PC-3 (cell line): ENCODE measurements at places on chromosomes 13 and 19. TPM values are rescaled to one million over a fixed set of nuclear protein-coding genes. Genes with fewer than 3 reads are reported as not detected.

GRCh38 chr13:85492283-85492682 is 306.9 kb downstream of the SLITRK6 start:
- no peak for DNase-seq

- DNase-seq = no peak
Observed at GRCh38 chr13:52070929-52071523, 46.5 kb downstream of the UTP14C start.

DNA sequence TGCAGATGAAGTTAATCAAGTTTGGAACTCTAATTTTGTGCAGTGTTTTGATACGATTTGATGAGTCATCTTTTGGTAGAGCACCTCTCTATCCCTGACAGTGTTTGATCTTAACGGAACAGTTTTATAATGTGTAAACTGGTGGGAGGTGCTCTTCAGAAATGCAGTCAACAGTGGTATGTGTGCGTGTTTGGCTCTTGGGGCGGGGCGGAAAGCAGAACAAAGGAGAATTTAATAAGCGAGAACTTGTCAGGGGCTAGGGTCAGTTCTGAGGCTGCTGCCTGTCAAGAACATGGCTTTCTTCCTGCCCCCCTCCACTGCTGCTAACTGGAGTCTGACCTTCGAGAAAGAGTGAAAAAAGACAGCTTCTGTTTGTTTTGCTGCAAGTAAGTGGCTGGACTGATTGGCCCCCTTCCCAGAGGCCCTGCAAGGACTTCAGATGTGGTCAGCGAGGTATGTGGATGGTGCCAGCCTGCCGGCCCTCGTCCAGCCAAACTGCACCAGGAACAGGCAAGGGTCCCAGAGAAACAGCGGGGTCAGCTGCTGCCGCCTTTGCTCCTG is 40.8 kb downstream of the BBC3 start:
- peak; percentile 49 for DNase-seq

DNA sequence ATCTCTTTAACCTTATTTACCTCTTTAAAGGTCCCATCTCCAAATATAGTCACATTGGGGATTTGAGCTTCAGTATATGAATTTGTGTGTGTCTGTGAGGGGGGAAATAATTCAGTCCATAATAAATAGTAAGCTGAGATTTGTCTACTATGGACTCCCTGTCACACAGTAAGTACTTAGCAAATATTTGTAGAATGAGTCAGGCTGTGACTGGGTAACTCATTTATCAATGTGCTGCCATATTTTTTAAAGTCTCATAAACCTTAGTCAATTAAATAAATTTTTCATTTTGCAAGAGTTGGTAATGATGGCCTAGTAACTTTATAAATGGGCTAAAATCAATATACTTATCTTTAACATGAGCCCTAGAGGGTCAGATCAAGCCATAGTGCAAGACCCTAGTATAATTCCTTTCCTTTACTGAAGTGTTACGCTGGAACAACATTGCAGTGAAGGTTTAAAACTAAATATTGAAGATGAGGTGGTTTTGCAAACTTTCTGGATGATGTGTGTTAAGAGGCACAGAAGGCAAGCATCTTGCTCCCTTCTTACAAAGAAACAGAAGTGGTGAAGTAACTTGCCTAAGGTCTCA is 305.1 kb downstream of the KCNRG start:
- DNase-seq = peak; percentile 89

DNA sequence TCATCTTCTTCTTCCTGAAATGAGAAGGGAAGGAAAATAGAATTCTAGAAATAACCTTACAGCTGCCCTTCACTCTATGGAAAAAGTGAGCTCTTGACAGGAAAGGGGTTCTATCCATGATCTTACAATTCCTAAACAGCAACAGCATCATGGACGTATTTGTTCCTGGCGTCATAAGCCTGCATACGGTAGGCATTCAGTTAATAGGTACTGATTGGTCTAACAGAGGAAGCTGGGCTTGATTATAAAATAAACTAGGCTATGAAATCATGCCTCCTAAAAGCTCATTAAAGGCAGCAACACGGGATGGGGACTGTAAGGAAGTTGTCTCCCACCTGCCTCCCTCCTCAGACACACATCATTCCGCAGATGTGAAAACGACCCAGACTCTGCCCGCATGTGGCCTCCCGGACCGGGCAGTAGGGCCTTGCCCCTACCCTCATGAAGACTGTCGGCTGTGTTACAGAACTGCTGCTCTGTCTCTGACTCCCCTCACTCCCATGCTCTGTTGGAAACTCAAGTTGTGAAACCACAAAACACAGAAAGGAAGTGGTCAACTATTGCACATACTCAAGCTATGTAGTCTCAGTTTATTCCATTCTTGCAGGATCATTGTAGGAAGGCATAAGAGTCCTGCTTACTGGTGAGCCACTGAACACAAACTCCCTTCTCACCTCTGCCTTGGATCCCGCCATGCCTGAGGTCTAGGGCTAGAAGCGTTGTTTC is 129.8 kb downstream of the DLEU7 start:
- DNase-seq = peak; percentile 31

DNA sequence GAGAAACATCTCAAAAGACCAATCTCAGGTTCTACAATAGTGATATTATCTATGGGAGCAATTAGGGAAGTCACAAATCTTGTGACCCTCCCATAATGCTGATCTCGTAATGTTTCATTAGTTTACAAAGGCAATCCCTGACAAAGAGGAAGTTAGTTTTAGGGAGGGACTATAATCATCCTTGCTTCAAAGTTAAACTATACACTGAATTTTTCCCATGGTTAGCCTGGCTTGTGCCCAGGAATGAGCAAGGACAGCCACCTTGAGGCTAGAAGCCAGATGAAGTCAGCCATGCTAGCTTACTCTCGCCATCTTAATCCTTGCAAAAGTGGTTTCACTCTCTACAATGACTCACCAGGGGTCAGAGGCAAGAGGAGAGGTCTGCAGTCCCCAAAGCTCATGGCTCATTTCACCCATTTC is 5.4 kb downstream of the CEACAM3 start:
- DNase-seq = peak; percentile 49

DNA sequence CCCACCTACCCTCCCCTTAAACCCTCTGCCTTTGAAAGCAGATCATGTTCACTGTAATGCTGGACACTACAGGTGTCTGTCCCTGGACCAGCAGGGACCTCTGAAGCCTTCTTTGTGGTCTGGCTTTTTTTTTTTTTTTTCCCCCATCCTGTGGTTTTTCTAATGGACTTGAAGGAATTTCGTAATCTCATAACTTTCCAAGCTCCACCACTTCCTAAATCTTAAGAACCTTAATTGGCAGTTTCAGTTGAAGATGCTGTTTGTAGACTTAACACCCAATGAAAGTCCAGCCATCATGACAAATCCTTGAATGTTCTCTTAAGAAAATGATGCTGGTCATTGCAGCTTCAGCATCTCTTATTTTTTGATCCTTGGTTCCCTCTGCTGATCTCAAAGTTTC is 45.0 kb upstream of the LRCH1 start:
- no peak for DNase-seq

The PALM3 gene
- 2.3 and 4.8 TPM in 2 replicates for total RNA-seq

The PTPRS gene
- total RNA-seq = 106 and 134 TPM in 2 replicates

The HAUS8 gene
- total RNA-seq = 19.1 and 21.3 TPM in 2 replicates

The COLGALT1 gene
- total RNA-seq = 80.7 and 98.8 TPM in 2 replicates
